Inflammatory macrophage treated with lipopolysaccharide for 1 hour (primary cell): ENCODE measurements at places on chromosomes 16 and 17.

GRCh38 chr17:55348749-55349354 lies 72.8 kb downstream of the MMD start:
- peak; percentile 70 for DNase-seq

- no peak for DNase-seq
These were observed 4.0 kb downstream of the PLCD3 start for GRCh38 chr17:45128331-45128730.

DNA sequence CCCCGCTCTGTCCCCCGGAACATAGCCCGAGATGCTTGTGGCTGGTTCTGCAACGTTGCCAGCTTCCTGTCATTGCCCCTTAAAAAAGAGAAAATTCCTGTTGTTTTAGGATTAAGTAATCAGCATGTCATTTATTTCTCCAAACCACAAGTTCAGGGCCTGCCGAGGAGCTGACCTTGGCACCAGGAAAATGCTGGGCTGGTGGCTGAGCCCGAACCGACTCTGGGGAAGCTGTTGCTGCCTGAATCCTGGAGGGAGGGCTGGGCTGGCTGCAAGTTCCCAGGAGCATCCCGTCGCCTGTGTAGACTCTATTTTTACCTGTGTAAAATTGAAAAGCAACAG lies 130.9 kb upstream of the FOXF1 start:
- no peak for DNase-seq

DNA sequence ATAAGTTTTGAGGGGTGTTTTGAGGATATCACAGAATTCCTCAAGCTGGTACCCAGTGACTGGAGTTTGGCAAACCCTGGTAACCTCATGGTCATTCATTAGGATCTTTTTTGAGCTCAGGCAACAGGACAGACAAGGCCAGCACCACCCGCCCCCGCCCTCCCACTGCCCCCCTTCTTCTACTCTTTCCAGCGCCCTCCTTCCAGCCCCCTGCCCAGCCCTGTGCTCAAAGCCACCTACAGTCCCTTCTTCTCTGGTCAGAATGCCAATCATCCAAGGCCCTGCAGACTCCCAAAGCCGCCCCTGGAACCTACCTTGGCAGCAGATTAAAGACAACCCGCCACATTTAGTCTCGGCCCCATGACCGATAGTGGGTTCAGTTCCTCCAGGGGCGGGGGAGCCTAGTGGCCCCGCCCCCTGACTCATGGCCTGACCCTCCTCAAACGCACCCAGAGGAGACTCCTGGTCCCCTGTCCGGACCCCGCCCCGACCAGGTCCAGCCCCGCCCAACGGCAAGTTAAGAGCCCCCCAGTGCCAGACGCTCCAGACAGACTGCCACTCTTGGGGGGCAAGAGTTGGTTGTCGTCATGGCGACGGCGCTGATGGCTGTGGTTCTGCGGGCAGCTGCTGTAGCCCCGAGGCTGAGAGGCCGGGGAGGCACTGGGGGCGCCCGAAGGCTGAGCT lies at the start of gene NAGS:
Gene NAGS (plus strand): TSS at position 546 of the 684 bp plus-strand sequence. CDS start 42 bp downstream, at position 588.
- DNase-seq: no peak

DNA sequence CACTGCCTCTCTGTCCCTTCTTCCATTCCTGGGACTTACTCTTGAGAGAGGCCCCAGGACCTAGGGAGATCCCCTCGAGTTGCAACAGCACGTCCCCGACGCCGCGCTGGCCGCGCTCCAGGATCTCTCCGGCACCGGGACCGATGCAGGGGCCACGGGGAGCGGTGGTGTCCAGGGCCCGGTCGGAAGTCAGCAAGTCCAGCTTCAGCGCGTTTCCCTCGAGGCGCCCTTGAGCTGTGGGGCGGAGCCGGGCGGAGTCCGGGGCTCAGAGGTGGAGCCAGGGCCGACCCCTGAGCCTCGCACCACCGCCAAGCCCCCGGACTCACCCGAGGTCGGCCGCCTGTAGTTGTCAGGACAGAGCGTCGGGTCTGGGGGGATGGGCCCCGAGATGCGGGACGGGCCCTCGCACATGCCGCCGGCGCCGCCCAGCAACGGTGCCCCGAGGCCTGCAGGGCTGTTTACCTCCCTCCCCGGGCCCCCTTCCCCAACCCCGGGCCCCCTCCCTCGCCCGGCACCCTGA lies 458 bp downstream of the ENKD1 start:
- peak; percentile 10 for DNase-seq

DNA sequence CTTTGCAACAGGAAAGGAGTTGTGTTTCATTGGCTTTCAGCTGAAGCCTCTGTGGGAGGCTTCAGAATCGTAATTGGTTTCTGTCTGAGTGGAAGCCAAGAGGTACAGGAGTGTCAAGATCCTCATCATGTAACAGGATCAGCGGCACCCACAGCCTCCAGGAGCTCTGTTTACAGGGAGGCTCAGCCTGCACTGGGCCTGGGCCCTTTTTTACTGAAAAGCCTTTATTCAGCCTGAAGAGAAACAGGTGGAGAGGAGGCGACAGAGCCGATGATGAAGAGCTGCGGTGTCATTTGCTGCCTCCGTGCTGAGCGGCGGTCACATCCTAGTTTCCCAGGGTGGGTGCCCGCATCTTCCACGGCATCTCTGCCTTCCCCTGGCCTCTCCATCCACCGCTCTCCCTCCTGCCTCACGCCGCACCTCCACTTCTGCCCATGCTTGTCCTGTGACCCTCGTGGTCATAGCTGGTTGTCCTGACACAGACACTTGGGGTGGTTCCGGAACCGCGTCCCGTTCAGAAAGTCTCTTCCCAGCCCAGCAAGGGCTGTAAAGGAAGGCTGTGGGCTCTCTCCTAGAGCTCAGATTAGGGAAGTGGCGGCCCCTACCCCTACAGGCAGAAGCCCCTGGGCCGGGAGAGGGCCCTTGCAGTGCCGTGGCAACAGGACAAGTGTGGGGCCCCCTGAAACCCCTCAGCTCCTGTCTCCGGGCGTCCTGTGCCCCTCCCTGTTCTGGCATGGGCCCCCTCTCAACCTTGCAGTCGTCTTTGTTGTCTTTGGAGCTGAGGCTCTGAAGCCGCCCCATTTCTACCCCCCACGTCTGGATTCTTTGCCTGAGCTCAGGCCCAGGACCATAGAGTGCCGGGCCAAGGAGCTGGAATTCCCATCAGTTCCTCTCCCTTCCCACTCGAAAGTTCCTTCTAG lies 53.9 kb upstream of the CHMP6 start:
- DNase-seq: no peak

GRCh38 chr17:6501359-6501758 lies 55.0 kb downstream of the PITPNM3 start:
- no peak for DNase-seq

DNA sequence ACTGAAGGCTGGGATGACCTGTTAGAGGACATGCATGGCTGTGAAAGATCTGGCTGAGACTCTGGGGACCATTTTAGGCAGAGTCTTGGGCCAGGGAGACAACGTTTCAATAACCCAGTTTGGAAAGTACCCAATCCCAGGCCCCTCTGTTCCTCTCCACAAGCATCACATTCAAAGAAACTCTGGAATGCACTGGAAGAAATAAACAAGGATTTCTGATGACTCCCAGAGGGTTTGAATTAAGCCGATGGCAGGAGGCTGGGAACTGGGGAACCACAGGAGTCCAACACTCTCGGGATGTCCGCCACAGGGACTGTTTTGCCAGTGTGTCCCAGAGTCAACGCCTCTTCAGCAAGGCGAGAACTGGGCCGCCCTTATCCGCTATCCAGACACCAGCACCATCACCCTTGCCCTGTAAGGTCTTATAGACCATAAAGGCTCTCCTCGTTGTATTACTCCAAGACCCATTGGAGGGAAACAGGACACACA lies 3.3 kb downstream of the PMP22 start:
- DNase-seq: no peak

GRCh38 chr17:36151891-36152638 lies 24.4 kb downstream of the TBC1D3B start:
- no peak for DNase-seq

DNA sequence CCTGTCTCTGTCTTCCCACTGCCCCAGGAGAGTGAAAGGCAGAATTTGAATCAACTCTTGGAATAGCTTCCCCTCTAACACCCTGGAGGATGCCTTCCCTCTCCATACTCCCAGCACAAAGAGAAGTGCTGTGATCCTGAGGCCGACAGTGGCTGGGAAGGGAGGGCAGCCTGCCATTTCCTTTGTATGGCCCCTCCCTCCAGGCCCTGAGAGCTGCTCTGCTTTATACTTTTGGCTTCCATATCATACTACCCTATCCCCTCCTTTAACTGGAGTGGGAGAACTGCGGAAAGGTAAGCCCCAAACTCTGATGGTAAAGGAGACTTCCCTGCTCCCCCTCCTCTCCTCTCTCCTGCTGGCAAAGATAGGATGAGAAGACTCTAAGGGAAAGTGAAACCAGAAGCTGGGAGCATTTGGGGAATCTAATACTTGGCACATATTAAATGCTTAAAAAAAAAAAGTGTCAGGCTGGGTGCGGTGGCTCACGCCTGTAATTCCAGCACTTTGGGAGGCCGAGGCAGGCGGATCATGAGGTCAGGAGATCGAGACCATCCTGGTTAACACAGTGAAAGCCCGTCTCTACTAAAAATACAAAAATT lies 4.1 kb upstream of the MED24 start:
- no peak for DNase-seq

DNA sequence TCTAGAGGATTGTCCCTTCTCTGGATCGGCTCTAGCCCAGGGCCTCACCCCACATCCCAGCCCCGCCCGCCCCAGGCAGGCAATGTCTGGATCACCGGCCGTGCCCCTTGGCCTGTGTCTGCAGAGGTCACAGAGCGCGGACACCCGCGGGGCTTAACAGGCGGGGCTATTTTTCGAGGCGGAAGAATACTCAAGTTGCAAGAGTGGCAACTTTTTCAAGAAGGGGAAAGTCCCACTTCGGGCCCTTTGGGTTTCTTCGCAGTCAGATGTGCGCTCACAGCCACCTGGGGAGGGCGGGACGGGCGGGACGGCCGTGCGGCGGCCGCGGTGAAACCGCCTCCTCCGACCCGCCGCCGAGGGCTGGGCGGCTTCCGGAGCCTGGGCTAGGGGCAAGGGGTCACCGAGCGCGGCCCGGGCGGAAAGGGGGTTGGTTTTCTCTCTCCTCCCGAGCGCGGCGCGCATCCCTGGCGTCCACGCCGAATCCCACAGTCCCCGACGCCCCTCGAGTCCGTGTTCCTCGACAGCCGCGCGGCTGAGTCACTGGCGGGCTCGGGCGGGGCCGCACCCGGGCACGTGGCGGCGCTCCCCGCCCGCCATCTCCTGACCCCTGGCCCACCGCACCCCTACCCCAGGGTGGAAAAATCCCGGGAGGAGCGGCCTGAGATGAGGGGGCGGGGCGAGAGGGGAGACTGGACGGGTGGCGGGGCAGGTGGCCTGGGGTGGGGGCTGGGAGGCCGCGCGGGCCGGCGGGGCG lies 1.2 kb upstream of the PFN1 start:
- peak; percentile 92 for DNase-seq

DNA sequence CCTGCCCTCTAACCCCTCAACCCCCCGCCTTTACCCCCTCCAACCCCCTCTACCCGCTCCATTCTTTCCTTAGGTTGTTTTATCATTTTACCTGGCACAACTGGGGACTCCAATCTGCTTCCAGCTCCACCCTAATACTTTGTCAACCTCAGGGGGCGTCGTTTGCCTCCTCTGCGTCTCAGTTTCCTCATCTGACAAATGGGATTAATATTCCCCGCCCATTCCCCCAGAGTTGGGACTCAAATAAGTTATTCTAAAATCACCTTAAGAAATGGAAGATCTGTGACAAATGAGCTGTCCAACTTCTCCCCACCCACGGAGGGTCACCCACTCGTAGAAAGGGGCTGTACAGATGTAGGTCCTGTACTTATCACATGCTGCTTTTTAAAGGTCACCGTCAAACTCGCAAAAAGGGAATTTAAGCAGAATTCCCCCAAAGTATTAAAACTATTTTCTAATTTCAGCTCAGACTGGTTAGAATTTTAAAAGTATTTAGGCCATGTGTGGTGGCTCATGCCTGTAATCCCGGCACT lies 40.6 kb upstream of the CPNE2 start:
- DNase-seq: peak; percentile 92

- DNase-seq: peak; percentile 64
These were observed 116.4 kb upstream of the RCVRN start for GRCh38 chr17:10021272-10021984.

GRCh38 chr16:49439050-49439449 lies 65.4 kb downstream of the C16orf78 start:
- no peak for DNase-seq

- DNase-seq: no peak
These were observed 7.7 kb downstream of the DOK4 start for GRCh38 chr16:57478396-57479204.

- no peak for DNase-seq
These were observed 110.4 kb downstream of the MSI2 start for GRCh38 chr17:57366558-57367351.

DNA sequence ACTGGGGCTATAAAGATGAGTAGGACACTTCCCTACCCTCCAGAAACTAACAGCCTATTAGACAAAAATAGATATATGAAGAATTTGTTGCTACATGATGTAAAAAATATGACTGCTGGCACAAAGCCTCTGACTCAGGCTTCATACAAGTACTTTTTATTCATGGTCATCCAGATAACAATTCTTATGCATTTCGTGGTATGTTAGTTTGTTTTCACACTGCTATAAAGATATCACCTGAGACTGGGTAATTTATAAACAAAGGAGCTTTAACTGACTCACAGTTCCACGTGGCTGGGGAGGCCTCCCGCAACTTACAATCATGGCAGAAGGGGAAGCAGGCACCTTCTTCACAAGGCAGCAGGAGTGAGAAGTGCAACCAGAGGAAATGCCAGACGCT lies 112.5 kb upstream of the HLF start:
- no peak for DNase-seq

GRCh38 chr17:72143245-72143644 lies 22.4 kb downstream of the SOX9 start:
- no peak for DNase-seq

DNA sequence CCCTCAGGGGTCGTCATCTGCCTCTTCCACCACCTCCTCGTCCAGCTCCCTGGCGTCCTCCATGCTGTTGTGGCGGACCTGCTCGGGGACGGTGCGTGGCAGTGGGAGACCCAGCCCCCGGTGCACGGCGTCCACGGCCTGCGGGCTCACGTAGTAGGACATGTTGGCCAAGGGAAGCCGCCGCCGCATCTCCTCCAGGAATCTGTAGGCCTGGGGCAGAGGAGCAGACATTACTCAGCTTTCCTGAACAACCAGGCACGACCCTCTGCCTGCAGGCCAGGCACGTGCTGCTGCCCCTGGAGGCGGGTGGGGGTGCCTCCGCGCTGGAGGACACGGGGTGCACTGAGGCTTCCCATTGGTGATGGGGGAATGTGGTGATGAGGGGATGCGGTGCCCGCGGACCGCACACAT lies 17.8 kb downstream of the TELO2 start:
- no peak for DNase-seq

- DNase-seq: no peak
These were observed 356.3 kb upstream of the TNRC6C start for GRCh38 chr17:77602062-77602746.

DNA sequence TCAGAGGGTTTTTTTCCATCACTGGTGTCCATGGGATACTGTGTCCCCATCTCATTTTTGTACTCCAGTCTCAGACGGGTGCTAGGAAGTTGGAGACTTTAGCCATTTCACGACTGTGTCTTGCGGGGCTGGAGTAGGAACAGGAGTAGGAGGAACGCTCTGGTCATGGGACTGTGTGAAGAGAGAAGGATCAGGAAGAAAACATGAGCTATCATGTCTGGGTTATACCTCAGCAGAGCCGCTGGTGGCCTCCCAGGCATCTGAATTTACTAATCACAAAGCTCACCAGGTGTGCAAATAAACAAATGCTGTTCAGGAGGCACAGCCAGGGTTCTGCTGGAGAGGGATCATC lies 225.4 kb downstream of the SEC14L1 start:
- no peak for DNase-seq
